ENCODE measurements at places on chromosomes 7 and 10.

DNA sequence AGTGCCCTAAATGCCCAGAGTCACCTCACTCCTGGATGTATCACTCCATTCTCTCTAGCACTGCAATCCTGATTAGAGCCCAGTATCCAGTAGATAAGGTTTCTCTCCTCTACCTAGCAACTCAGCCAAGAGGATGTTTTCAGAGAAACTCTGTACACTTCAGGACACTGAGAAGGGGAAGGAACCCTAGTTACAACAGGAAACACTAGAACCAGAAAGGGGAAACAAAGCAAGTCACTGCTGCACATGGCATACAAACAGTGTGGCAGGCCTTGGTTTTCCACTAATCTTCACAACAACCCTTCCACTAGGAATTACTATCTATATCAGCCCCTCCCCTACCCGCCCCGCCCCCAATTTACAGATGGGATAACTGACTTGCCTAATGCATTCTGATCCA lies 1.6 kb downstream of the FAM204A start:
- no peak for DNase-seq

GRCh38 chr7:111771638-111772037 lies 209.3 kb upstream of the IMMP2L start:
- no peak for DNase-seq

- no peak for DNase-seq
These were observed 183.0 kb upstream of the CTBP2 start for GRCh38 chr10:125343118-125343925.

- DNase-seq: no peak
These were observed 24.6 kb upstream of the AKR1B10 start for GRCh38 chr7:134502463-134503371.

DNA sequence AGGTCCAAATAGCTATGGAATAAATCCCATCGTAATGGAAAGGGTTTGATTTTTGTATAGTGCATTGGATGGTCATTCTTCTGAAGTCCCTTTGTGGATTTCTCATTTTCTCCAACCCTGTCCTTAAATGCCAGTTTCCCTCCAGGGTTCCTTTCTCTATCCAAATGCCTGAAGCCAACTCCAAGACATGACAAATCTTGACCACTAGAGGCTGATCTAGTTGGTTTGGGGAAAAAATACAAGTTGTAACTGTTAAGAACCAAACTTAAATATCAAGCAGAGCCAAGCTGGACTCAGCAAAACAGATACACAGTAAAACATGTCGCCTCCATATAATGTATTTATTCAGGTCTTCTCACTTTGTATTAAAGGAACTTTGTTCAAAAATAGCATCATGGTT lies 28.7 kb downstream of the FRMD4A start:
- DNase-seq: no peak

GRCh38 chr10:13915710-13916109 lies 328.9 kb downstream of the PRPF18 start:
- no peak for DNase-seq

- DNase-seq: no peak
These were observed 46.4 kb downstream of the CREB5 start for GRCh38 chr7:28458732-28459131.

DNA sequence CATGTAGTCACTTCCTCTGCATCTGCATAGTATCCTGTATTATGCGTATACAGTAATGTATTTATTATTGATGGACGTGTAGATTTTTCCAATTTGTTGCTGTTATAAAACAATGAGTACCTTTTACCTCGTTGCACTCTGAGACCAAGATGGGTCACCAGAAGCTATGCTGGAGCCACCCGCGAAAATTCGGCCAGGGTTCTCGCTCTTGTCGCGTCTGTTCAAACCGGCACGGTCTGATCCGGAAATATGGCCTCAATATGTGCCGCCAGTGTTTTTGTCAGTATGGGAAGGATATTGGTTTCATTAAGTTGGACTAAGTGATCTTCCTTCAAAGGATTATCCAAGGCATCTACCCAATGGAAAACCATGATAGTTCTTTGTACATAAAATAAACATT lies 1.0 kb downstream of the PSMC2 start:
- DNase-seq: no peak

DNA sequence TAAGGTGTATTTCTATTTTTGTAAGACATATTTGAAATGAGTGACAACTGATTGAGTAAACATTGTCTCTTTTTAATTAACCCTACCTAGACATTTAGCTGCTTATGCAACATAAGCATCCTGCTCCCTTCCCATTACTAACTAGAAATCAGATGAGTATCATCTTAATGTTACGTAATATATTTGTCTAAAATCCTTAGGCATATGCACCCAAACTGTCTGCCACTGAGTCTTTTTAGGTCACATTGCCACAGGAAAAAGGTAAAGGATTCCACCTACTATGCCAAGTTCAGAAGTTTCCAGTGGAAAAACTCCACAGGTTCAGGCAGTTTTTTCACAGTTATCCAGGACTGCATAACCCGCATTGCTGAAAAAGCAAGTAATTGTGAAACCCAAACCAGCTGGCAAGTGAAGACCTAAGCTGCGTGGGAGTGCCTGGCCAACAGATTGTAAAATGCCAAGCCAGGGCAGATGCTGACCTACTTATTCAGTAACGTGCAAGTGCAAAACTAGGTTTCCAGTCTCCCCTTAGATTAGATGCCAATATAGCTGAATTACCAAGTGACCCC lies 983.7 kb downstream of the GATA3 start:
- no peak for DNase-seq

DNA sequence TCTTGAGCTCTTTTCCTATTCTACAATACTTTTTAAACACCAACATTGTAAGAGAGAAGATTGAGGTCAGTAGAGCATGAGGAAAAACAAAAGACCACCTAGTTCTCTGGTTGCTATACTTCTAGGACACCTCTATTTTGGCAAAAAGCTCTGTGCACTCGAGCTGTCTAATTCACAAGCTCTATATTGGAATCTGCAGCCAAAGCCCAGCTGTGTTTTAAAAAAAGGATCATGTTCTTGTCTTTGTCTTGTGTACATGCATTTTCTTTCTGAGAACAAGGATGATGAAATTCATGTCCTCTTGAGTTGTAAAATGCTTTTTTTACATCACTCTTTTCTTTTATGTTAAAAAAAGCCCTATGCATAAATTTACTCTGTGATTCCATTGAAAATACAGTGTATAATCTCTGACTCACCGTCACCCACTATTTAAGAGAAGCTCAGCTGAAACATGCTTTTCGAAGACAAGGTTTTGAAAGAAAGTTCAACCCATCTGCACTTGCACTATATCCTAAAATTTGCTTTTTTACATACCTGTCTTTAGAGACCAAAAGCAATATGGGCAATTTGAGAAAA lies 215.5 kb upstream of the VSTM2A start:
- DNase-seq: no peak

- DNase-seq: no peak
These were observed 202.4 kb upstream of the HPS1 start for GRCh38 chr10:98649170-98649569.

DNA sequence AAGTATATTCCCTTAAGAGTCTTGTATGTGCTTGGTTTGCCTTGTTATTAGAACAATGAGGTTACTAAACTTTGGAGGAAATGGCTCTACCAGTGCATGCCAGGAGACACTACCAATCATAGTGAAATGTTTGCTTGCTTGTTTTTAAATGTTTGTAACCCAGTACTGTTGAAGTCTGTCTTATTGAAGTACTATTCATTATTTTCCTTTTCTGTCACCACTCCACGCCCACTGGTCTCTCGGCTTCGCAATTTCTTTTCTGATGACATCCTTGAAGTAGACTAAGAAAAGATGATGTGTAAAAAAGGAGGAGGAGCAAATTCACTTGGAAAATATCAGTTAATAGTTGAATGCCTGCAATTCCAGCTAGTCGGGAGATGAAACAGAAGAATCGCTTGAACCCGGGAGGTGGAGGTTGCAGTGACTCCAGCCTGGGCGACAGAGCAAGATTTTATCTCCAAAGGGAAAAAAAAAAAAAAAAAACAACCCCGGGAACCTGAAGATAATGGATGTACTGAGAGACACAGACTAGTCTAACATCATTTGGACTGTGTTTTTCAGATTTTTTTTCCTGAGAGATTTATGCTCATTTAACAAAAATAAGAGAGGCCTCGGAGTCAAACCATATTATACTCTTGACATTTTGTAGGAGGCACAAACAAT lies 959.4 kb downstream of the PCDH15 start:
- no peak for DNase-seq

GRCh38 chr10:61662794-61663259 lies at the start of gene CABCOCO1:
CABCOCO1 (plus strand) TSS chr10:61662929; CDS start chr10:61662973, 44 bp downstream.
- no peak for DNase-seq

GRCh38 chr7:55730197-55730596 lies 132.4 kb downstream of the SEPTIN14 start:
- DNase-seq: no peak

- DNase-seq: no peak
These were observed 22.3 kb downstream of the CYP2W1 start for GRCh38 chr7:1005303-1005702.

GRCh38 chr10:92822060-92822634 lies 26.2 kb upstream of the EXOC6 start:
- no peak for DNase-seq

DNA sequence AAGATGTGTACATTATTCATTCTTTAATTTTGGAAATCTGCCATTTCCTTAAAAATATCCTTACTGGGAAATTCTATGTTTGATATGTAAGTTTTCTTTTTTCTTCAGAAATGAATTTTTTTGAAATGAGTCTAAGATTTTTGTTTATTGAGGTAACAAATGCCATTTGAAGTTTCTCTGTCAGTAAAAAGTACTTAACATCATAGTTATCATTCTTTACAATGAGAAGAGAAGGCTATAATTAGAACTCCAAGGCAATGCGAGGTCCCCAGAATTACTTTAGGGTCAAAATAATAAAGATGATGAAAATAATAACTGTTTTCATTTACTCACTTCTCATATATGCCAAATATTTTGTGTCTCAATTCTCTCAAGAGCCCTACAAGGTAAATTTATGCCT lies 37.0 kb upstream of the RHOBTB1 start:
- DNase-seq: no peak

- no peak for DNase-seq
These were observed 161.7 kb downstream of the FANK1 start for GRCh38 chr10:126058104-126058503.

- DNase-seq: no peak
These were observed 377.8 kb downstream of the SFMBT2 start for GRCh38 chr10:7033031-7033430.

- no peak for DNase-seq
These were observed 68.0 kb upstream of the ZNF438 start for GRCh38 chr10:31099664-31100063.

DNA sequence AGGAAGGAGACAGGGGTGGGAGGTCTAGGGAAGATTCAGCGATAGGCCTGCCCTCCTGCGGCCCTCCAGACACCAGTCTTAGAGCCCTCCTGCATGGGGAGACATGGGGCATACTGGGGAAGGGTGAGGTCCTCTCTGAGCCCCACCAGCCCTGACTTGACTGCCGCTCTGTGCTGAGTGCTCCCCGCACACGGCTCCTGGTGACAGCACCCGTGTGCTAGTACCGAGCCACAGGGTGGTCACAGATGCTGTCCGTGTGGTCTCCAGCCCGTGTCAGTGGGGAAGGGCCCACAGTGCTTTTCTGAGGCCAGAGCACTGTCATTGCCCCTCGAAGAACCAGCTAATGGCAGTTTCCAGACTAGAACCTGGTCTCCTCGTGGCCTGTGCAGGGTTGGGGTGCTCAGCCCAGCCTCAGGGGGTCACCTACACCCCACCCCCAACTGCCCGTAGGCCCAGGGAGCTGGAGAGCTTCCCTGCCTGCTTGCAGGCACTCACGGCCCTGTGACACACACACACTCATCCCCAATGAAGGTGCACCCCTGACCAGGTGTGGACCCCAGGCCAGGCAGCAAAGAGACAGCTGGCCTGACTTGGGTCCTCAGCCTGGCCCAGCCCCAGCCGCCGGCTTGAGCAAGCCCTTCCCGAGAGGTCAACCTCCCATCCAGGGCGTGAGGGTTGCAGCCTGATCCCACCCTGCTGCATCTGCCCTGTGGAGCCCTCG lies 86.0 kb upstream of the RET start:
- DNase-seq: no peak

DNA sequence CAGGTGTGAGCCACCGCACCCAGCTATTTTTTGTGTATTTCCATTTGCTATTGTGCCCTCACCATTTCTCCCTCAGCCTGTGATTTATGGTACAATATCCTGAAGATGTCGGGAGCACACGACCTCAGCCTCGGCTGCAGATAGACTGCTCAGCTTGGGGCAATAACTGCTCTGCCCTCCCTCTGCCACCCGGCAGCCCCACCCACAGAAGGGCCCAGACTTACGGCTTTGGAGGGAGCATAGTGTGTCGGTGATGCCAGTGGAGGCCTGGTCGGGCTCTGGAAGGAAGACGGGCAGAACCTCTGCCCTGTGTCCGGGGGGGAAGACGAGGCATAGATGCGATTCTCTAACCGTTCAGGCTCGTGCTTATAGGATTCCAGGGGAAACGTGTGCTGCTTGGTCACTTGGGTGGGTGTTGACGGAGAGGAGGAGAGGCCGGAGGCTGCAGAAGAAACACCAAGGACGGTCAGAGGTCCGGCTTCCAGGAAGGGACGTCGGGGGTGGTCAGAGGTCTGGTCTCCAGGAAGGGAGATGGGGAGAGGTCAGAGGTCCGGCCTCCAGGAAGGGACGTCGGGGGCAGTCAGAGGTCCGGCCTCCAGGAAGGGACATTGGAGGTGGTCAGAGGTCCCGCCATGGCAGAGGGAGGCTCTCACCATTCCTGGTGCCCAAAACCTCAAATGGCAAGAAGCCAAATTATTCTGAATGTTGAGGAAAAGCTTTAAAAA lies 155.7 kb upstream of the RHEB start:
- no peak for DNase-seq

GRCh38 chr10:74234569-74234968 lies 83.5 kb downstream of the ADK start:
- peak; percentile 21 for DNase-seq

DNA sequence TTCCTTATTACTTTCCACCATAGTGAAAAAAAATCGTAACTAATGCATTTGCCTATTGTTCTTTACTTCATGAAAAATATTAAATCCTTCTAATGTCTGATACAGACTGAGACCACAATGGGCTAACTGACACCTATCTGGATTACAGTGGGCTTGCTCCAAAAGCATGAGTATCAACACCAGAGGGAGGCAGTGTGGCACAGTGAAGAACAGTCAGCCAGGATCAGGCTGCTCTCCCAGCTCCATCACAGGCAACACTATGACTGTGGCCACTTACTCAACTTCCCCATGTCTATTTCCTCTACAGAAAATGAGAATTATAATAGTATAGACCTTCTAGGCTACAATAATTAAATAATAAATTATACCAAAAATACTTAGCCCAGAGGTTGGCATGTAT lies 97.2 kb downstream of the SLC25A13 start:
- no peak for DNase-seq

DNA sequence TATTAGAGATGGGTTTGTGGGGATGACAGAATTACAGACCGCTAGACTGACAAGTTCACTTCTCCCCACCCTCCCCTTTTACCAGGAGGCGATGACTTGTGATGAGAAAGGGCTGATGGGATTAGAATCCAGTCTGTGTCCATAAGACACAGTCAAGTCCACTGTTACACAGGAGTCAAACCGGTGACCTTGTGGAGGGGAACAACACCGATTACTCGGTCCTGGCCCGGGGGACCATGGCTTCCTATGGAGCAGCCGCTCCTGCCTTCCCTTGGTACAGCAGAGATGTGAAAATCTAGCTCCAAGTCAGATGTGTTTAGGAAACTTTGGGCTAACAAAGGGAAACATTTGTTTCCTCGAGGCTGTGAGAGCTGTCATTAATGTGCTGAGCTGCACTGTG lies 105.5 kb downstream of the ACTR3B start:
- DNase-seq: no peak
